ENCODE measurements at places on chromosomes 6 and 20. TPM values are rescaled to one million over a fixed set of nuclear protein-coding genes. Genes with fewer than 3 reads are reported as not detected.

GRCh38 chr6:1347161-1347560 lies 35.3 kb downstream of the FOXQ1 start:
- no peaks in the 10 kb centered on the region for H3K4me1 ChIP-seq
- no peak for DNase-seq
- no peak overlapping the region for H3K4me3 ChIP-seq
- H3K36me3 ChIP-seq: no peaks in the 10 kb centered on the region
- no peak overlapping the region for H3K27ac ChIP-seq
- no peaks in the 10 kb centered on the region for H3K27me3 ChIP-seq

FRMD1 gene
- total RNA-seq: 0.15 TPM

DNA sequence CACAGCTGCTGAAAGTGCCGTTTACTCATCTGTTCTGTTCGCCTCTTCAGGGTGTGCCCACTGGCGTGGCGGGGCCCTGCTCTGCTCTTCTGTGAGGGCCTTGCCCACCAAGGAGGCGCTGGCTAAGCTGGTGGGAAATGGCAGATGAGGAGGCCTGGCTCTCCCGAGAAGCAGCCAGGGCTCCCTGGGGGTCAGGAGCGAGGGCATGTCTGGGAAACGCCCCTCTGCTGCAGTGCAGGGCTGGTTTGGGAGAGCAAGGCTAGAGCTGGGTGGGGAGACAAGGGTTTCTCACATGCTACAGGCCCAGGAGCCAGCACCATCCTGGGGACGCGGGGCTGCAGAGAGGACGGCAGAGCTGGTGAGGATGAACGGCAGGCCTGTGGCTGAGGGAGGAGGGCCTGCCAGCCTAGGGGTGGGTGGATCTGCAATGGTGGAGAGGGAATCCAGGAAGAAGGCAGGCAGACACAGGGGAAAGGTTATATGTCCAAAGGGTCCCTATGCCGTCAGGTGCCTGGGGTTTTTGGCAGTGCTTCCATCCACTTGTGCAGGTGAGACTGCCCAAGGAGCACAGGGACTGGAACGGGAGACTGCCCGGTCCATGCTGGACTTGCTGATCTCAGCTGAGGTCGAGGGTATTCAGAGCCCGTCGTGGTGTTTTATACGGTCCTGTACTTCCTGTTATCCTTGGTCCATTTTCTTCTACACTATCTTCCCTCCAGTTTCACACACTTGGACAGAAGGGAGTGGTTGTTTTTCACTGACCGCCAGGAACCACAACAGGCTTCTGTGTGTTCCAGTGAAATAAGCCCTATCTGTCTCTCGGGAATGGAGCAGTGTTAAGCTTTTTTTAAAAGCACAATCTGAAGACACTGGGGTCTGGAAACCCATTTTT lies 119.2 kb downstream of the SYCP2 start:
- DNase-seq: no peak
- no peak overlapping the region for H3K4me3 ChIP-seq
- peaks cover 5% of the 10 kb centered on the region for H3K27me3 ChIP-seq
- H3K4me1 ChIP-seq: no peaks in the 10 kb centered on the region
- no peaks in the 10 kb centered on the region for H3K36me3 ChIP-seq

SAMD5 gene
- 0.23 TPM for total RNA-seq

DNA sequence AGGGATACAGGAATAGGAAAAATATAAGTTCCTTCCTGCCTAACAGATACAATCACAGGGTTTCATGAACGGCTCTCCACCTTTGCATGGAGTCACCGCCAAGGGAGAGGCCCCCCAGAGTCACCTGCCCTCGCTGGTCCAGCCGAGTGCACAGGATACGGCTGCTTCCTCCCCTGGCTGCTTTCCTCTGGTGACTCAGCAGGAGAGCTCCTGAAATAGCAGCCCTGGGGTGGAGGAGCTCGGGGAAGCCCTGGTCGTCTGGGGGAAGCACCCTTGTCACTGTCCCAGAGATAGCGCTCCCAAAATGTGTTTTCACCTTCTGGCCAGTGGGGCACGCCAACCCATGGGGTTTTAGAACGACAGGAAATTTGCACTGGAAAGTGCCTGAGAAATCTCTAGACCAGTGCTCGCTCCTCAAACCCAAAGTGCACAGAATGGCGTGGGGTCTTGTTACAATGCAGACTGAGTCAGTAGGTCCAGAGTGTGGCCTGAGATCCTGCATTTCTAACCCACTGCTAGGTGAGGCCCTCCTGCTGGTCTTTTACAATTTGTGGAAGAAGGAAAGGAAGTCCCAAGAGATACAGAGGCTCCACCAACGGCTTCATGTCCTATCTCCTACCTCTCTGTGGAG lies 35.9 kb upstream of the FAM50B start:
- H3K4me1 ChIP-seq: peaks cover 18% of the 10 kb centered on the region
- no peaks in the 10 kb centered on the region for H3K27me3 ChIP-seq
- H3K4me3 ChIP-seq: no peak overlapping the region
- no peak for DNase-seq

GRCh38 chr6:107443608-107444267 lies 15.6 kb downstream of the PDSS2 start:
- H3K4me3 ChIP-seq: no peak overlapping the region
- no peaks in the 10 kb centered on the region for H3K27me3 ChIP-seq
- peaks cover 4% of the 10 kb centered on the region for H3K4me1 ChIP-seq
- DNase-seq: no peak
- H3K27ac ChIP-seq: no peak overlapping the region

NOX3 gene
- total RNA-seq: not detected

- no peak overlapping the region for H3K4me3 ChIP-seq
- no peaks in the 10 kb centered on the region for H3K4me1 ChIP-seq
- peaks cover 2% of the 10 kb centered on the region for H3K27me3 ChIP-seq
- no peaks in the 10 kb centered on the region for H3K36me3 ChIP-seq
- H3K27ac ChIP-seq: no peak overlapping the region
- no peak for DNase-seq
Observed at GRCh38 chr20:6780433-6781190, 13.1 kb downstream of the BMP2 start.

DNA sequence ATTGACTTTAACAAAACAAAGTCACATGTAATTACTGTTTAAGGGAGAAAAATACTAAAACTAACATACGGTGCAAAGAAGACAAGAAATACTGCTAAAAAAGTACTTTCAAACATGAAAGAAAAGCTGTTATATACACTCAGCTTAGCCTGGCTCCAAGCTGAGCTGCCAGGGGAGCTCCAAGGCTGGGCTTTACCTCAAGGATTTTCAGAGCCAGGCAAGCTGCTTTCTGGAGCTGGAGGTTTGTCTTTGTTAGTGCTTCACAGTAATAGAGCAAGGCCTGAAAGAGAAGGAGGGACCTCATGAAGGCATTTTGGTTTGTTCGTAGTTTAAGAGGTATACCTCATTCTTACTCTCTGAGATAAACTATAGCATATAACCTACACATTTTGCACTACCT lies 19.6 kb upstream of the ARMH2 start:
- DNase-seq: no peak
- no peaks in the 10 kb centered on the region for H3K27me3 ChIP-seq
- H3K27ac ChIP-seq: no peak overlapping the region
- H3K4me1 ChIP-seq: no peaks in the 10 kb centered on the region
- no peaks in the 10 kb centered on the region for H3K36me3 ChIP-seq

CCDC170 gene
- total RNA-seq: not detected

MYB gene
- total RNA-seq: 1.3 TPM

KCNK16 gene
- not detected for total RNA-seq

GRCh38 chr6:149478631-149479314 lies 6.0 kb downstream of the ZC3H12D start:
- H3K27me3 ChIP-seq: no peaks in the 10 kb centered on the region
- no peak overlapping the region for H3K27ac ChIP-seq
- H3K4me1 ChIP-seq: no peaks in the 10 kb centered on the region
- H3K4me3 ChIP-seq: no peak overlapping the region
- no peak for DNase-seq
- no peaks in the 10 kb centered on the region for H3K36me3 ChIP-seq

DNA sequence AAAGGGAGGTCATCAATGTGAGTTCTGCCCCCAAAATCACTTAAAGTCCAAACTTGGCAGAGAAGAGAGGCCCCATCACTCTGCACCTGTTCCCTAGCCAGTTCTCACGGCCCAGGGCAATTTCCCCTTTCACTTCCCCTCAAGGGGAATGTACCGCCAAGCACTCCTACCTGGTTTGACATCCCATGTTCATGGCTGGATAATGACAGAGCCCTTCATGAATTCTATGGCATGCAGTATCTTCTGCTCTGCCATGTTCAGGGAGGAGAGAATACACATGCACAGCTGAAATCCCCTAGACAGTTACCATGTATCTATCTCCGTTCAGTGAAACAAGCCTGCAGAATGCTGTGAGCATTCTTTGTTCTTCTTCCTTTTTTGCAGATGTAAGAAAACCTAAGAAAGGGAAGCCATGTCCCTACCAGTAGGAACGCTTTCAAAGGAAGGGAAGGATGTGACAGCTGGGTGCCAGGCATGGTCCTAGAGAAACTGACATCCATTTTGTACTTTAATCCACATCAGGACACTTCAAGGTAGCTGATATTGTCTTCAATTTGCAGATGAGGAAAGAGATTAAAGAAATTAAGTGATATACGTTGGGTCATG lies 79.8 kb upstream of the ARID1B start:
- H3K36me3 ChIP-seq: no peaks in the 10 kb centered on the region
- H3K27me3 ChIP-seq: no peaks in the 10 kb centered on the region
- H3K27ac ChIP-seq: no peak overlapping the region
- no peak for DNase-seq

GRCh38 chr6:168367285-168367751 lies 47.7 kb upstream of the DACT2 start:
- no peaks in the 10 kb centered on the region for H3K36me3 ChIP-seq
- H3K4me1 ChIP-seq: peaks cover 6% of the 10 kb centered on the region
- no peak overlapping the region for H3K4me3 ChIP-seq
- no peak overlapping the region for H3K27ac ChIP-seq

MAP1LC3A gene
- total RNA-seq: 25.1 TPM

DNA sequence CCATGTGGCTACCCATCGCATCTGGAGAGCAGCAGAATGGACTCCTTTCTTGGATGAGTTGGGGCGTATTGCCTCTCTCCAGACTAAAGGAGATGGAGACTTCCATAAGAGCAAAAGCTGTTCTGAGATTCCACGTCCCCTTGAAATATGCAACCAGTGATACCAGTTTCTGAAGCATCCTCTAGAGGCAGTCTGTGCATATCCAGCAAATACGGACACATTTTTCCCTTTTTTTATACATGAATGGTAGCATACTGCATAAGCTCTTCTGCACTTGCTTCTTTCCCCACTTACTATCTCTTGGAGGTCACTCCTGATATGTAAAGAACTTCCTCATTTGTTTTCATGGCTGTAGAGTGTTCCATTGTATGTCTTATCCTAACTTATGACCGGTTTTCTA lies 34.6 kb downstream of the TAF8 start:
- no peak overlapping the region for H3K4me3 ChIP-seq
- H3K27me3 ChIP-seq: no peaks in the 10 kb centered on the region
- no peak overlapping the region for H3K27ac ChIP-seq
- no peaks in the 10 kb centered on the region for H3K36me3 ChIP-seq

GRCh38 chr20:40663991-40664880 lies 24.8 kb downstream of the MAFB start:
- H3K4me3 ChIP-seq: no peak overlapping the region
- no peaks in the 10 kb centered on the region for H3K27me3 ChIP-seq
- no peaks in the 10 kb centered on the region for H3K36me3 ChIP-seq
- no peaks in the 10 kb centered on the region for H3K4me1 ChIP-seq
- no peak for DNase-seq
- no peak overlapping the region for H3K27ac ChIP-seq

DNA sequence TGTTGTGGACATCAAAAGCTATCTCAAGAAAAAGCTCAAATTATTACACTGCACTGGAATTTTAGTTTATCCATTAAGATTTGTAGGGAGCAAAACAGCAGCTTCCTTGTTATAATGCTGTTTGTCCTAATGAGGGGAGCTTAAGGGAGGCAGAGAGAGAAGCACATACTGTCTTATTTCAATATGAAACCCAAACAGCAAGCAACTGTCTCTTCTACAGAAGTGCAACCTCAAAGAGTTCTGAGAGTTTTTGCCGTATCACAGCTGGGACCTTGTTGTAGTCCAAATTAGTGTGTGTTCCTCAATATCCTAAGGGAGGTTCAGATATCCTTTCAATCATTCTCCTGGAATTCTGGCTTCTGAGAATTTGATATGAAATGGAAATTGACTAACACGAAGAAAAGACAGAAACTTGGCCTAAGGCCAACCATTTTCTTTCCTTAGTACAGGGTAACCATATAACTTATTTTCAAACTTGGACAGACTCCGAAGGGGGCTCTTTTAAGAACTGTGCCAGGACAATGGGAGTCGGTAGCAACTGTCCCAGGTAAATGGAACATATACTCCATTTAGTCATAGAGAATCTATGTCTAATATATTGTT lies 149.3 kb upstream of the CCN2 start:
- no peak for DNase-seq
- no peak overlapping the region for H3K27ac ChIP-seq
- H3K4me1 ChIP-seq: no peaks in the 10 kb centered on the region
- no peak overlapping the region for H3K4me3 ChIP-seq
- no peaks in the 10 kb centered on the region for H3K27me3 ChIP-seq
- no peaks in the 10 kb centered on the region for H3K36me3 ChIP-seq

OLIG3 gene
- total RNA-seq: not detected

OPRM1 gene
- total RNA-seq: not detected

GRCh38 chr6:842141-842540 lies 149.2 kb upstream of the EXOC2 start:
- no peaks in the 10 kb centered on the region for H3K27me3 ChIP-seq
- H3K4me1 ChIP-seq: no peaks in the 10 kb centered on the region
- no peak overlapping the region for H3K4me3 ChIP-seq
- no peaks in the 10 kb centered on the region for H3K36me3 ChIP-seq
- no peak for DNase-seq

DNA sequence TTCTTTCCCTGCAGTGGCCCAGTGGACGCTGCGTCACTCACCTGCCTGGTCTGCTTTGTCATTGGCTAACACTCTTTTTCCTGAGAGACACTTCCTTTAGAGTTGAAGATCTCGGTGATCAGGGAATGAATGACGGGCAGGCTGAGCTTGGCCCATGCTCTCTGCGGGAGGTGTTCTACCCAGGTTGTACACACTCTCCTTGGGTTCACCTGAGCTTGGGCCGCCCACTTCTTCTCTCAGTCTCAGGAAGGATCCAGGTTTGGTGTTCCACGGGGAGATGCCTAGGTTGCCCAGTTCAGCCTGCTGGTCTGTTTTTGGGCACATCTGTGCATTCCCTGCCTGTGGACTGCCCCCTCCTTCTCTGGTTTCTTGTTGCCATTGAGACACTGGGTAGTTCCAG lies 66.7 kb upstream of the SLC22A1 start:
- no peak overlapping the region for H3K4me3 ChIP-seq
- no peak for DNase-seq
- H3K4me1 ChIP-seq: no peaks in the 10 kb centered on the region

GRCh38 chr6:133408132-133408531 lies 167.0 kb downstream of the EYA4 start:
- no peak overlapping the region for H3K27ac ChIP-seq
- no peaks in the 10 kb centered on the region for H3K27me3 ChIP-seq
- DNase-seq: no peak
- H3K4me1 ChIP-seq: no peaks in the 10 kb centered on the region
- H3K36me3 ChIP-seq: no peaks in the 10 kb centered on the region

All from Panc1 (cell line).